ENCODE measurements at places on chromosomes 13 and 19.
A peak's percentile ranks its signal among the peaks of the same experiment; 100 is the strongest.

- DNase-seq: no peak
These were observed 6.3 kb upstream of the ADAMTS10 start for GRCh38 chr19:8616861-8617260.

DNA sequence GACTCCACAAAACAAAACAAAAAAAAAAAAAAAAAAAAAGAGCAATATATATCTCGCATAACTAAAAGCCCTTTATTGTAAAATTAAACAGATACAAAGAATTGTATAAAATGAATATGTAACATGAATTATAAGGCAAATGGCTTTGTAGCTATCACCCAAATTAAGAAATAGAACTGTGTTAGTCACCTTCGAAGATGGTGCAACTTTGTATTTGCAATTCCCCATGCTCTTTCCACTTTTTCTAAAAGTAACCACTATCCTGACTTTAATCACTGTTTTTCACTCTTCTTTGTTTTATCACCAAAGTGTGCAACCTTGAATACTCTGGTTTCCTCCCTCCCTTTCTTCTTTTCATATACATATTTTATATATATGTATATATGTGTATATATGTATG is 57.1 kb upstream of the HTR2A start:
- DNase-seq: no peak

DNA sequence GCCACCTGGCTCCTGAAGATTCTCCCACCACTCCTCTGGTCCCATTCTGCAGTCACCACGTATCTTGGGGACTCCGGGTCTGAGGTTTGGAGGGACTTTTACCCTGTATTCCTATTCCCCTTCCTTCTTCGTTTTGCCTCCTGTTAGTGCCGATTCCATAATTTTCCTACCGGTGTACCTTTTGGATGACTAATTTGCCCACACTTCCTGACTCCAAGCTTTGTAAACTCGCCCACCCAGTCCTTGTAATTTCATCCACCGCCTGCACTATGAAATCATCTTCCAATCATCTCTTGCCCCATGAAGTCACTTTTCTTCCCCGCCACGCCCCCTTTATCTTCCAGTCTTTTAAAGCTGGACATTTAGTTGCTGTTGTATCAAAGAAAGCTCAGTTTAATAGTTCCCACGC is 572 bp downstream of the UCHL3 start:
- DNase-seq: peak; percentile 17

DNA sequence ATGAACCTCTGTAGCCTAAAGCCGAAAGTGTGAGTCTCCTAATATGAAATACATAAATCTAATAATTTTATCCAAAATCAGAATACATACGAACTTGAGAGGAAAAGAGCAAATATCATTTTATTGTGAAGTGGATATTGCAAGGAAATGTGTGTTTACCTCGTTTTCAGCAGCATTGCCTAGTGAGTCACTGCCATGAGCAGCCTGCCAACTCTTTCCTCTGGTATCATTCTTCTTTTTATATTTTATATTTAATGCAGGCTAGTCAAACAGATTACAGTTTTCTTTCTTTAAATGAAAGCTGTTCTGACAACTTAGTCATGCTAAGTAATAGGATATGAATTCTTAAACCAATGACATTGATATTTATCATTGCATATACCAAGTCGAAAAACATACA is 44.2 kb downstream of the EDNRB start:
- DNase-seq: no peak

GRCh38 chr19:51441410-51442390 is 16.6 kb downstream of the SIGLEC8 start:
- peak; percentile 91 for DNase-seq

- no peak for DNase-seq
These were observed 121.5 kb upstream of the CSNK1A1L start for GRCh38 chr13:37226971-37227370.

GRCh38 chr19:35337097-35337983 is 8.4 kb downstream of the CD22 start:
- no peak for DNase-seq

- DNase-seq: no peak
These were observed 7.8 kb upstream of the SLC44A2 start for GRCh38 chr19:10617409-10618121.

- DNase-seq: no peak
These were observed 16.8 kb downstream of the TM6SF2 start for GRCh38 chr19:19256072-19256969.

DNA sequence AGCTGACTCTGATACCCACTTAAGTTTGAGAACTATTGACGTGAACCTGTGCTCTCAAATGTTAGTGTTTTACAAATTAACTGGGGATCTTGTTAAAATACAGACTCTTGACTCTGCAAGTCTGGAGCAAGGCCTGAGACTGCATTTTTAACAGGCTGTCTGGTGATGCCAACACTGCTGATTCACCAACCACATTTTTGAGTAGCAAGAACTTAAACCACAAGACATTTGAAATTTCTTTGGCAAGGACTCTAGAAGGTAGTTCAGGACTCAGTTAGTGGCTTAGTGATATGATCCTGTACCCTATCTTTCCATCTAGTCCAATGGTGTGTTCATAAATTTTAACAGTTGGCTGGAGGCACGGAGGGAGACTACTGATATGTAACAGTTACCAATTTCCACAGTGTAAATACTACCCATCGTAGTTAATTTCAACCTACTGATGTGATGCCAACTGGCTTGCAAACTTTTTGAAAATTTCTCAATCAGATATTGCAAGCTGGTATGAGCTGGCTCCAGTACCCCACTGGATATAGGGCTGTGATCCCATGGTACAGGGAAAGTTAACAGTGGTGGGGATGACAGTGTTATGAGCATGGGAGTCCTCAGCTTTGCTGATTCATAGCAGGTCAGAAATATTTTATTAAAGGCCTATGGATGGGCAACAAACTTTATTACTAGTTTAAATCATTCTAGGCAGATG is 255.1 kb downstream of the TBC1D4 start:
- DNase-seq: no peak

DNA sequence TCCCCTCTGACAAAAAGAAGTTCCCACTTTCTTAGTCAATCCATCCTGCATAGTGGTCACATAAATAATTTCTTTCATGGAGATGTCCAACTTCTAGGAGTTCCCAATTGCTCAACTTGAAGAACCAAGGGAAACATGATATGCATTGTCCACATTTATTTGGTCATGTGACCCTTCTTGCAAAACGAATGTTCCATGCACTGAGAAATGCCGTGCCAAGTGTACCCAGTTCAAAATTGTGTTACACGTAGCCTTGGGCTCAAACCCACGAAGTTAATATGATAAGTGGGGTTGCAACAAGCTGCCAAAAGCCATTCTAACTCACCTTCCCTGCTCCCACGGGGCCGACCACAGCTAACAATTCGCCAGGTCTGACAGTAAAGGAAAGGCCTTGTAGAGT is 113.1 kb downstream of the ABCC4 start:
- no peak for DNase-seq

- DNase-seq: no peak
These were observed 134.9 kb downstream of the RAP2A start for GRCh38 chr13:97568850-97569249.

DNA sequence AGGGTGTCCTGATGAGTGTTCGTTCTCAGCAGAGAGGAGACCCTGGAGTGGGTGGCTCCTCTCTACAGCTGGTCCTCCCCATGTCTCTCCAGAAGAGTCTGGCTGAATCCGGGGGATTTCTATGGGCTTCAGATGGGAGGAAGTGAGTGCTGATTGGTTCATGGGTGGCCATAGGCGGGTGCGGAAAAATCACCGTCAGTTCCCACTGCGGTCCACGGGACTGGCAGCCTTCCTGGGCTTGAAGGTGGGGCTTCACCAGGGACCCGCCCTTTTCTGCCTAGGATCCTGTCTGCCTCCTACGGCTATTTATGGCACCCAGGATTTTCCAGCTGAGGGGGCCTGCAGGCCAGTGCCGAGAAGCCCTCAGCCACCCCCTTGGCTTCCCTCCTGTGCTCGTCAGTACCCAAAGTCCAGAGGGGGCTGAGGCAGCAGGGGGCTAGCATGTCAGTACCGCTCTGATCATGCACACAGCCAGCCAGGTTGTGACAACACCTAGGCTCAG is 18.4 kb downstream of the CPB2 start:
- no peak for DNase-seq

DNA sequence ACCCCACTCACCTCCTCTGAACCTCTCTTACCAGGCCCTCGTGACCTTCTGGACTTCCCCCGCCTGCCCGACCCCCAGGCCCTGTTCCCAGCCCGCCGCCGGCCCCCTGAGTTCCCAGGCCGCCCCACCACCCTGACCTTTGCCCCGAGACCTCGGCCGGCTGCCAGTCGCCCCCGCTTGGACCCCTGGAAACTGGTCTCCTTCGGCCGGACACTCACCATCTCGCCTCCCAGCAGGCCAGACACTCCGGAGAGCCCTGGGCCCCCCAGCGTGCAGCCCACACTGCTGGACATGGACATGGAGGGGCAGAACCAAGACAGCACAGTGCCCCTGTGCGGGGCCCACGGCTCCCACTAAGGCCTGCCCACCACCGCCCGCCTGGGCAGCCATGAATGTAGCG is 3.2 kb downstream of the TTC9B start:
- no peak for DNase-seq

DNA sequence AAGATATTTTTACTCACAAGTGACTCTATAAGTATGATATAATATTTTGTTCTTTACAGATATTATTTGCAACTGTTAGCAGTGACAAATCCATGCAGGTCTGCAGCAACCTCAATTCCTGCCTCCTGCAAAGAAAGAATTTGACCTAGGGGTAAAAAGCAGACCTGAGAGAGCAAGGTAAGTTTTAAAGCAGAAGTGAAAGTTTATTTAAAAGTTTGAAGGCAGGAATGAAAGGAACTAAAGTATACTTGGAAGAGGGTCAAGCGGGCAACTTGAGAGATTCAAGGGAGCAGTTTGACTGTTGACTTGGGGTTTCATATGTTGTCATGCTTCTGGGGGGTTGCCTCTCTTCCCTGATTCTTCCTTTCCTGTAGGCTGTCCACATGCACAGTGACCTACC is 520.1 kb upstream of the PCDH20 start:
- DNase-seq: no peak

- no peak for DNase-seq
These were observed 1511.0 kb upstream of the SLC10A2 start for GRCh38 chr13:104577071-104577815.

DNA sequence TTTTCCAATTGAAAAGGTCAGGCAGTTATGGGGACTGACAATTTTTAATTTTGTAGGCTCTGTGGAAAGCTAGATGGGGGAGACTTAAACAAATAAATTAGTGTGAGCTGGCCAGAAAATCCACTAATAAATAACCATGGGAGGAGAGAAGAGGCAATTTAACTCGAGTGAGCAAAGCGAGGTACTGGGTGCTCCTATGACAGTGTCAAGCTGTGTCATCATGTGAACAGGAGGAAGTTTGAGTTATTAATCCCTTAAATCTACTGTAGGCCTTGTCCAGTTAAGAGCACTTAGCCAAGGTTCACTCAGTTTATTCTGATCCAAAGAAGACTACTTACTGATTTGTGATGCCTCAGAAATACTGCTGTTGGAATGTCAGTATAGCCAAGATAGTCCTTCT is 122.8 kb downstream of the OXGR1 start:
- DNase-seq: no peak

- DNase-seq: no peak
These were observed 279.9 kb downstream of the UQCRFS1 start for GRCh38 chr19:28933039-28933438.

DNA sequence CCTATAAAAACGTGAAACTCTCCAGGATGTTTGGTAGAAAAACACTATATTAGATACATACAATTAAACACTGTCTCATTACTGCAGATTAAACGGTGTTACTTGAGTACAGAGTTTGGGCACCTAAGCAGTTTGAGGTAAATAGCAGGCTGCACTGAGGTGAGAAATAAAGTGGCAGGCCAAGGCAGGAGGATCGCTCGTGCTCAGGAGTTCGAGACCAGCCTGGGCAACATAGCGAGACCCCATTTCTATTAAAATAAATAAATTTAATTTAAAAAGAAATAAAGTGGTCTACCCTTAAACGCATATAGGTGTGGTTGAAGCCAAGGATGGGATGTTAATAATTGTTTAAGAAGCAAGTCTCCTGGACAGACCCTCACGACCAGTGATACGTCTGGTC is 1.2 kb downstream of the PSPC1 start:
- DNase-seq: no peak

DNA sequence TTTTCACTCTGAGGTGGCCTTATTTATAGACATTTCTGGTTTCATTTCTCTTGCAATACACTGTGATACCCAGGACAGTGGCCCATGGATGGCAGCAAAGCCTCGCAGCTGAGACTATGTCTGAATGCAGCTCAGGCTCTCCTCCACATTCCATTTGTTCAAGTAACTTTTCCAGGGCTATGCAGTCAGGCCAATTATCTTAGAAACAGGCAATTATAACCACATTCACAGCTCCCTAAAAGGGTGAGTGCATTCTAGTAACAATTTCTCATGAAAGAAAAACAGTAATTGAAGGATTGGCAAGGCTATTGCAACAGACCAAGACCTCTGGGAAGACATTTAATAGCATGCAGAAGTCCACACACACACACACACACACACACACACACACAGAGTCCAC is 264.0 kb downstream of the TBC1D4 start:
- no peak for DNase-seq

GRCh38 chr13:93344048-93344705 is 117.6 kb downstream of the GPC6 start:
- no peak for DNase-seq

- no peak for DNase-seq
These were observed 32.2 kb upstream of the FBL start for GRCh38 chr19:39878398-39878797.

DNA sequence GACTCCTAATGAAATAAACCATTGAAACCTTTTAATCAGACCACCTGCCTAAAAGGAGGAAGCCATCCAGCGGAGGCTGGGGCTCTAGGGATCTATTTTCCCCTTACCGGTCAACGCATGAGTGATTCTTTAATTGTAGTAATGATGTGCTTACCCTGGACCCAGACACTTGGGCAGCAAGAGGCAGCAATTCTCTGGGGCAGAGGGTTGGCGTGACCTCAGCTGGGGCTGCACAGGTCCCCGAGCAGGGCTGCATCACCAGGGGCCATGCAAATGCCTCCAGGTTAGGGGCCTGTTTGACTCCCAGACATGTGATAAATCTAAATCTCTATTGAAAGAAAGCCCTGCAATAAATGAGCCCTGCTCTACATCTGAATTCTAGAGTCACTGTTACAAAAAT is 194.2 kb upstream of the TSHZ3 start:
- DNase-seq: no peak

- no peak for DNase-seq
These were observed 593.5 kb downstream of the DIAPH3 start for GRCh38 chr13:59570204-59570603.

DNA sequence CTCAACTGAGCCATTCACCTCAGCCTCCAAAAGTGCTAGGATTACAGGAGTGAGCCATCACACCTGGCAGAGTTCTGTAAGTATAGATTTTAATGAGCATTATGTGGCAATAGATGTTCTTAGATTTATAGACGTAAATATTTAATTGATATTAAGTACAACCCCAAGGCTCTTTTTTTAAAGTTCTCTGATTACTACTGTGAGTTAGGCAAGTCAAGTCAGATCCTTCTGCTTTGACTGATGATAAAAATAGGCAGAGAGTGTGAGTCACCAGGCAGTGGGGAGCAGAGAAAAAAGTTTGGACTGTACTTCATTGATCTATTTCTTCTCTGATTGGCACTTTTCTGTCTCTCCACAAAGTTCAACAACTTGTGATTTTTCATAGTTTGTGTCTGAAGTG is 1379.9 kb downstream of the UQCRFS1 start:
- DNase-seq: no peak

All from activated T-cell treated with anti-CD3 and anti-CD28 coated beads for 4 hours (primary cell).